ENCODE measurements at places on chromosomes 5 and 9.
A peak's percentile ranks its signal among the peaks of the same experiment; 100 is the strongest.

- no peak for DNase-seq
These were observed 146.8 kb downstream of the SMC2 start for GRCh38 chr9:104240890-104241289.

DNA sequence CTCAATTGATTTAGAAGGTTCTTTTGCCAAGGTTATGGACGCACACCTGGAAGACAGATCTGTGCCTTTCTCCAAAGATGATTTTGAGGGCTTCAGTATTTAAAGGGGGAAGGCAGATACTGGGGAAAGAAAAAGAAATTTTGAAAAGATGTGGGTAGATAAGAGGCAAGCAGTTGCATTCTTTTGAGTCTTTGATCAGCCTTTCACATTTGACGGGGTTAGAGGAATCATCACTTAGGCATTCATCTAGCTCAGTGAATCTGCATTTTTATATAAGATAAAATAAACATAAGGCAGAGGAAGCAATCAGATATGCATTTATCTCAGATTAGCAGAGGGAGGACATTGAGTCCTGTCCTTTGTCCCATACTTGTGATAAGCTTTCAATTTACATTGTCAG lies 243.4 kb upstream of the RAI14 start:
- DNase-seq, result no peak

DNA sequence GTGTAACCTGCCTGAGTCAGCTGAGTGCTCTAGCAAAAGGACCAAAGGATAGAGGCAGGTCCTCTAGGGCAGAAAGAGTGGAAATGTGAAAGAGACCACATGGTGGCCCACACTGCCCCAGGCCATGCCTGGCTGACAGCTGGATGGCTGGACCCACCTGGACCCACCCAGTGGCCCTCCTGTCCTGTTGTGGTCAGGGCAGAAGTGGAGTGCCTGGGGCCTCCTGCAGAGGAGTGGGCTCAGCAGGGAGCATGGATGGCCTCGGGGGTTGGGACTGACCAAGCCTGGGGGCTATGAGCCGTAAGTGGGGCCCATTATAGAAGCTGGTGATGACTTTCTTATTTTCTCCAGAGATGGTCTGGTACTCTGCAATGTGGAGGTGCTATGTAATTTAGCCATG lies 55.7 kb upstream of the FAM120AOS start:
- DNase-seq, result no peak

DNA sequence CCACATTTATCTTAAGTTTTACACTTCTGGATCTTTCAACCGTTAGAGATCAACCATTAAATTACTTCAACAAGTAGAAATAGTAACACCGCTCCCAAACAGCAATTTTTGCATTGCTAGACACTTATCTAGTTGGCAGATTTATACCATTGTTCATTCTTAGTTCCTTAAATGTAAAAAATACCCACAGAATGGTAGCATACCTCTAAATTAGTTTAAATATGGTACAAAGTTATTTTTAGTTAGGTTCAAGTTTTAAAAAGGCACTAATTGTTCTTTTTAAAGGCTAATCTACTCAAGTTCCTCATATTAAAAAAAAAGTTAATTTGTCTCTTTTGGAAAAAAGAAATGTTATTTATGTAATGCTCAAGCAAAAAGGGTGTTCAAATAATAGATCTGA lies 8.1 kb downstream of the PFDN1 start:
- no peak for DNase-seq

DNA sequence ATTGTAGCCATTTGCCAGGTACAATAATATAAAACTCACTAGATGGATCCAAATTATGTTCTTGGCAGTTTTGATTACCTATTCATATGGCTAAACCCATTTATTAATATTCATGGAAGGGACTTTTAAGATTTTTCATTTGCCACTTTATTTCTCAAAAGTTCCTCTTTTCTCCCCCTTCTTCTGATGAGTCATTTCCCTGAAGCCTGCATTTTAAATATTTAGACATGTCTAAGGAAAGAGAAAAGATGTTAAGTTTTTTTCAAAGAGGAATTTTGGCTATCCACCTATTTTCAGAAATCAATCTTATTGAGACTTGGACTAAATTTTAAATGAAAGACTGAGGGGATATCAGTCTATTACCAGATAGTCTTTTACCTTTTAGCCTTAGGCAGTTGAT lies 1189.4 kb downstream of the EFNA5 start:
- DNase-seq, result peak; percentile 10

All from KBM-7 (cell line).